ENCODE measurements at places on chromosomes 5 and 9. TPM values are rescaled to one million over a fixed set of nuclear protein-coding genes. Genes with fewer than 3 reads are reported as not detected.

FAM221B gene
- not detected for total RNA-seq

PDZD2 gene
- total RNA-seq: 103 TPM

TAF11L10 gene
- total RNA-seq: not detected

DNA sequence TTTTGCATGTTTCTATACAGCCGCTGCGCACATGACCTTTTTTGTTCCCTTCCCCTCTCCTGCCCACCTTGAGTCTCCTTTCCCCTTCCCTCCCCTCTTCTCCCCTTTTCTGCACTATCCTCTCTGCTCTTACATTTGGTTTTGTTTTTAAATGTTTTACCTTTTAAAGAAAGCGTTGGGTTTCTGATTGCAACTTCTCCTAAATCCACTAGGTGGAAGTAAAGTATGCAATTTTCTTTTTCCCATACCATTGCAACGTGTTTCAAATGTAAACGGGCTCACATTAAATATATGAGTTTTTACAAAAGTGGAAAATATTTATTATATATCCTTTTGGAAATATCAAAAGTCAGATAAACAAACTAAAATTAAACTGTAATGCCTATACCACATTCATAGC, 500.9 kb downstream of the DIRAS2 start:
- DNase-seq: no peak

ANGPTL2 gene
- 69.5 TPM for total RNA-seq

BHMT2 gene
- total RNA-seq: 20.4 TPM

DNA sequence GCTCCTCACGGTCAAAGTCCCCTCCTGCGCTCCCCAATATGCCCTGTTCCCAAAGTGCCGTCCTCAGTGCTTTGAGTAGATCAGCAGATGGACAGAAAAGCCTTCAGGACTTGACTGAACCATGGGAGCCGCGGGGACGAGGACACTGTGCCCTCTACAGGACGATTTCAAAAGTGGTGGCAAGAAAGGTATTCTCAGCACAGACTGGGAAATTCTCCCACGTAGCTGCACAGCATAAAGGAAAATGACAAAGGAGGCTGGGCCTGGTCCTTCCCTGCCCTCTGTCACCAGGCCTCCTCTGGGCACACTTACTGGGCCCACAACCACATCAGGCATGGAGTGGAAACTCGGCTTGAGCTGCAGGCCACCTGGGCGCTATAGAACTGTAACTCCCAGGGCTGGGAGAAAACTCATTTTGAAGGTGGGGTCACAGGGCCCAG, 16.7 kb upstream of the MTMR12 start:
- peak; percentile 79 for DNase-seq

DNA sequence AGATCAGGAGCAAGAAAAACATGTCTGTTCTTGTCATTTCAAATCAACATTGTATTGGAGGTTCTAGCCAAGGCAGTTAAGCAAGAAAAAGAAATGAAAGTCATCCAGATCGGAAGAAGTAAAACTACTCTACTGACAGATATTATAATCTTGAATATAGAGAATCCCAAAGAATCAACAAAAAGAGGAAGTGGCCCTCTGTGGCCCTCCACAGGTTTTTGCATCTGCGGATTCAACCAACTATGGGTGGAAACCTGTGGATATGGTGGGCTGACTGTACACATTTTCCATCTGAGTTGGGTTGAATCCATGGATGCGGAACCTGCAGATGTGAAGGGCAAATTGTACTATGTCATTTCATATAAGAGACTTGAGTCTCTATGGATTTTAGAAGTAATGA, 35.1 kb downstream of the GAS1 start:
- DNase-seq: no peak

DNA sequence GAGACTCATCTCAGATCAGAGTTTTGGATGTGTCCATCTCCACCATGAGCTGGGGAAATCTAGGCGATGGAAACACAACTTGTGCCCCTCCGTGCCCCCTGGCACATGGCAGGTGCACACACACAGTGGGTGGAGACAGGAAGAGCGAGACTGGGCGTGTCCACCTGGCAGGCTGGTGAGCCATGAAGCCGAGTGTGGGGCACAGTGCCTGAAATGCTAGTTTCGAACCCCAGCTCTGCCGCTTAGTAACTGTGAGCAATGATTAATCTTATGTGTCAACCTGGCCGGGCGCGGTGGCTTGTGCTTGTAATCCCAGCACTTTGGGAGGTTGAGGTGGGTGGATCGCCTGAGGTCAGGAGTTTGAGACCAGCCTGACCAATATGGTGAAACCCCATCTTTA, 80.8 kb upstream of the RNU6ATAC start:
- DNase-seq: peak; percentile 22

CDC20B gene
- not detected for total RNA-seq
